ENCODE measurements at places on chromosomes 5 and 9.

- DNase-seq = no peak
Observed at GRCh38 chr9:129374651-129375050, 196.6 kb upstream of the IER5L start.

GRCh38 chr9:134165357-134166315 lies 1.3 kb upstream of the RNU6ATAC start:
- DNase-seq = peak; percentile 70

- DNase-seq = no peak
Observed at GRCh38 chr9:88746029-88746742, 211.2 kb downstream of the NXNL2 start.

DNA sequence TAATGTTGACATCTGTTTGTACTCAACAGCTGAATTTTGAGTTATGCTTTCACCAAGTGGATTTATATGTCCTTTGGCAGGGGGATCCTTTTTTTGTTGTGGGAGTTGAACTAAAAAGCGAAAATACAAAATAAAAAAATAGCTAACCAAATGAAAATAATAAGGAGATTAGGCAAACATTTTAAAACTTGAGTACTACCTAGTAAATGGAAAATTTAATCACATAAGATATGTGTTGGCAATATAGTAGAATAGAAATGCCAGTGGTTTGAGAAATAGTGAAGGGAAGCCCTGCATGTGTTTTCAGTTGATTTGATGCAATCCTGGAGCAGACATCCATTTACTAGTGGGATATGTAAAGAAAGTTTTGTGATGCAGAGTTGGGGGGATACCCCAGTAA lies 98.0 kb downstream of the RASGRF2 start:
- DNase-seq = no peak

GRCh38 chr5:115949096-115949495 lies 13.2 kb upstream of the LVRN start:
- no peak for DNase-seq

DNA sequence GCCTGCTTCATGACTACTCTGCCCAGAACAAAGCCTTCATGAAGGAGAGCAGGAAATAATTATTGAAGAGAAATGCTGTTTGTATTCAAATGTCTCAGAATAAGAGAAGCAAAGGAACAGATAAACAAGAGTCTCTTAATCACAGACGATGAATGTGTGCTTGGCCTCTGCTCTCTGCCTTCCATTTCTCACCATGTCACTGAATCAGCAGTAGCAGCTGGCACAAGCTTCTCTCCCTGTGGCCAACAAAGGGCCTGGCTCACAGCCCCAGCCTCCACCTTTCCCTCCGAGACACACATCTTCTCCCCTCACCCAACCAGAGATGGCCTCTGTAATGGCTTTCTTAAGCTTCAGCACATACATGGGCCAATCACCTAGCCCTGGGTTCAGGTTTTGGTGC lies 128.1 kb upstream of the SLIT3 start:
- no peak for DNase-seq

DNA sequence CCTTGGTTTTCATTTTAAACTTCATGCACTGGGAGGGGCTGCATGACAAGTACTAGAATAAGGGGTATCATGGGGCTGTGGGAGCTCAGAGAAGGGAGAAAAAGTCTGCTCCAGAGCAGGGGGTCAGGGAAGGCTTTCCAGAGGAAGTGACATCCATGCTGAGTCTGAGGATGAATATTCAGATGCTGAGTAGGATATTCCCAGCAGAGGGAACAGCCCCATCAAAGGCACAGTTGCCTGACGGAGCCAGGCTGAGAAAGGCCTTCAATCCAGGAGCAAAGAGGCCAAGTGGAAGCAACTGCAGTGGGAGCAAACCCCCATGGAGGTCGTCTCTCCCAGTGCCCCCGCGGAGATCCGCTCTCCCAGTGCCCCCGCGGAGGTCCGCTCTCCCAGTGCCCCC lies 4.4 kb downstream of the PFN3 start:
- no peak for DNase-seq

DNA sequence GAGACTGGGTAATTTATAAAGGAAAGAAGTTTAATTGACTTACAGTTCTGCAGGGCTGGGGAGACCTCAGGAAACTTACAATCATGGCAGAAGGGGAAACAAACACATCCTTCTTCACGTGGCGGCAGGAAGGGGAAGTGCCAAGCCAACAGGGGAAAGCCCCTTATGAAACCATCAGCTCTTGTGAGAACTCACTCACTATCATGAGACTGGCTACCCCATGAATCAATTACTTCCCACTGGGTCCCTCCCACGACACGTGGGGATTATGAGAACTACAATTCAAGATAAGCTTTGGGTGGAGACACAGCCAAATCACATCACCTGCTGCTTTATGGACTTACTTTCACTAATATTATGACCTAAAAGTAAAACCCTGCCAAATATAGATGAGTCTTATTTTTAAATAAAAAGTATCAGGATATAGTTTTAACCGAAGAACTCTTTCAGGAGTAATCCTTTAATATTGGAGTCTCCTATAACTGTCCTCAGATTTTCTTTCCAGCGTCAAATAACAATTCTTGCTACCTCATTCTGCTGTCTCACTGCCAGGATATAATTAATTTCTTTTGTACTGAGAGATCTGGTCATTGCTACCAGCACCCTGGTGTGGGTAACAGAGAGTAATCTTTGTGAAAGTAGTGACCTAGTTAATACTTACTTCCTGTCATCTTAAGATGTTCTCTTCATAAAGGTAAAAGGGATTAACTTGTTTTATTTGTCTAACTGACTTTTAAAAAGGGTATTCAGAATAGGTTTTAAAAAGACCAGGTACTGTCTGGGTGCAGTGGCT lies 68.6 kb downstream of the NLN start:
- DNase-seq = peak; percentile 15

- no peak for DNase-seq
Observed at GRCh38 chr5:55278778-55279177, 28.7 kb downstream of the DHX29 start.

DNA sequence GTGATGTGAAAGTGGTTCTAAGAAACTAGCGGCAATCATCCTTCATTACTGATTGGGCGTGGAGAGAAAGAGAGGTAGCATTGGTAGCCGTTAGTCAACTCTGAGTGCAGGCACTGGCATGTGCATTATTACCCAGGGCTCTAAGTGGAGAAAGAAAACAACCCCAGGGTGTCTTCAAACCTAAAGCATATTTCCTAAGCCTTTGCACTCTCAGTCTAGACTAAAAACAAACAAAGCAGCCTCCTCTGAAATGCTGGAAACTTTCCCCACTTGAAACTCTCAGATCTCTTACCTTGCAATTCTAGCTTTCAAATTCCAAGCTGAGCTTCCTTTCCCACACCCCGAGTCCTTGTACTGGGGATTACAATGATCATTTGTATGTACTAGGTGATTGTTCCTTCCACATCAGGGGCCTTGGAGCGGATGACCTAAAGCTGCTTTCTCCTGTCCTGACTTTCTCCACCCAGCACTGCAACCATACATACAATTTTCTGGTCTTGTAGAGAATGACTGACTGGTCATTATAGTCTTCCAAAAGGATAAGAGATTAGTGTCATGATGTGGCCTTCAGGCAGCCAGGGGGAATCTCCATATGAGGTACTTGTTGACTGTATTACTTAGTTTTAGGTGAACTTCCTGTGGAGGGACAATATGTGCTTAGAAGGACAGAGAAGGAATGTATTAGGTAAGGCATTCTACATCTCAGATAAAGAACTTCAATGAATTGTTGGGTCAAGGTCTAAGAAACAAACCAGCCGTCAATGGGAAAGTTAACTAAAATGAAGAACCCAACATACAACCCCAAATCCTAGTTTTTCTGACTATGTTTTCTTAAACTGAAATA lies 98.3 kb upstream of the CDKN2B start:
- DNase-seq = no peak

- DNase-seq = no peak
Observed at GRCh38 chr5:332843-333242, 11.3 kb downstream of the AHRR start.

- DNase-seq = no peak
Observed at GRCh38 chr5:156914371-156914737, 48.7 kb downstream of the TIMD4 start.

GRCh38 chr9:37913480-37914153 lies 9.7 kb upstream of the SLC25A51 start:
- peak; percentile 76 for DNase-seq

- DNase-seq = no peak
Observed at GRCh38 chr9:83030391-83031107, 32.4 kb downstream of the RASEF start.

- no peak for DNase-seq
Observed at GRCh38 chr5:669842-670395, 23.2 kb downstream of the TPPP start.

- peak; percentile 36 for DNase-seq
Observed at GRCh38 chr9:137031904-137032640, at the start of gene FUT7. Gene FUT7 (minus strand): TSS chr9:137032088. CDS start chr9:137031991, 97 bp downstream.

- no peak for DNase-seq
Observed at GRCh38 chr9:129554649-129555048, 66.3 kb downstream of the C9orf50 start.

DNA sequence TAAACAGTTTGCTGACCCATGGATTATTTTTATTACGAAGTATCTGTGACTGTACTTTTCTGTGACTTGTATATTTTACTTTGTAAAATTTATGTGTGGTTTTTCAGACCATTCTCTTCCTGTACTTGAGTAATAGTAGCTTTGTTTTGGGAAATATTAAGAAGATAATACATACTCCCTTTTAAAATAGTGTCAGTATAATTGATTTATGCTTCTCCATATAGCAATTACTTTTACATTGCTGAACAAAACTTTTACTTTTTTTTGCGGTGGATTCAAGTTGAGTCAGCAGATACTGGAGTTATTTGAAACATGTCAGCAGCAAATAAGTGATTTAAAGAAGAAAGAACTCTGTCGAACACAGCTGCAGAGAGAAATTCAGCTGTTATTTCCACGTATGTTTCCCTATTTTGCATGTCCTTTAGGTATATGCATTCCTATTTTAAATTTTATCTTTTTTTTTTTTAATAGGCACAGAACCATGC lies 28.4 kb downstream of the TENT2 start:
- no peak for DNase-seq

DNA sequence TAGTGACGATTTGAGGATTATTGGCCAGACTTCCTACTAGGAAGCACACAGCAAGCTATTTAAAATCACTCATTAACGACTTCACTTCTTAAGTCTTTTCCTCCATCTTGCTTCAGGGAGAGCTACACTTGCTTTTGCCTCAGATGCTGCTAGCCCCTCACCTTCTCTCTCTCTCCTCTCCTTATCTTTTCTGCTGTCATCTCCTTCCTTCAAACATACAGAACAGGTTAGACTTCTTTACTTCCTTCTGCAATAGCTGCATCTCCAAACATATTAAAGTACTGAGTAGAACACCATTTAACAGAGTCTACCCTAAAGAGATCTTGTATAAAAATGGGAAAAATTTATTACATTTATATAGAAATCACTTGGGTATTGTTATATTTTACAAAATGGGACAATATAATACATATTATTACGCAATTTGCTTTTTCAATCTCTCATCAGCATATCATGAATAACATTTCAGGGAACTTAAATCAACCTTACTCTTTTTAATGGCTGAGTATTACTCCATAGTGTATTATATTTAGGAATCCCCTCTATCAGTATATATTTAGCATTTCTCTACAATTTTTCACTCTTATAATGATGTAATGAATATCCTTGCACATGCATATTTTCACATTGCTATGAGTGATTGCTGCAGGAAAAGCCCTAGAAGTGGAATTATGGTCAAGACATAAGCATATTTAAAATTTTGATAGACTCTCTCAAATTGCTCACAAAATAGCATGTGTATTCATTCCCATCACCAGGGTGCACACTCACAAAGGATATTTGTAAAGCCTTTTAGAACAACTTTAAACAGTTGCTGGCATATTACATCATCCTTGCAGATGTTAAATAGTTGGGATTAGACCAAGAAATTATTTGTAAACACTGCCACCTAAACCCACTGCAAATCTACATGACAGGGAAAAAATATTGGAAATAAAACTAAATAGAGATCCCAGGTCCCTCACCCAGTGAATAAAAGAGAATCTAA lies 164.5 kb upstream of the NFIB start:
- DNase-seq = no peak

DNA sequence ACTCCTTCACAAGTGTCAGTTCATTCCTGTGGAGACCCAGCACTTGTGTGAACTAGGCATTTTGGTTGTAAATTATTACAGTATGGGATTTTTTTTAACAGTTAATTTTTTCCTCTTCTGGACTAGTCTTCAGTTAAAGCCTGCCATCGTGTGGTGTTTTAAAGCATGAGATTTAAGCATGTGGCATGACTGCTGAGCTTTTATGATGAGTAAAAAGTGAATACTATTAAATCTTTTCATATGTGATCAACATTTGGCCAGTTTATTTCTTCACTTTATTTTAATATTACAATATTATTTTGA lies 25.0 kb downstream of the LMNB1 start:
- DNase-seq = no peak

DNA sequence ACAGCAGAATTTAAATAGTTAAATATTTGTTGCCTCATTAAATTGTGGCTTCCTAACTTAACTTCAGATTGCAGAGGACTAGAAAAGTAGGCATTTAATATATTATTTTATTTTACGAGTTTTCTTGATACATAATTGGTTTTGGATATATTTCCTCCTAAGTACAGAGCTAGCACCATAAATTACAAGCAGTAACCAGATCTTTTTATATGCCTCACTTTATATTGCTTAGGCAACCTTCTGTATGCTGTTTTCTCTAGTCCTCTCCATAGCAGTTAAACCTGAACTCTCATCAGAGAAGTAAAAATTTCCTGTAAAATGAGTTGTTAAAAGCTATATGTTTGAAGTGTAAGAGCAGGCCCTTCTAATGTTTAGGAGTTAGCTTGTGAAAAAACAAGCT lies 144.2 kb downstream of the ZCCHC7 start:
- no peak for DNase-seq

GRCh38 chr5:94130077-94130476 lies 388.7 kb upstream of the POU5F2 start:
- no peak for DNase-seq

- no peak for DNase-seq
Observed at GRCh38 chr9:2060424-2060823, 45.3 kb downstream of the SMARCA2 start.

- no peak for DNase-seq
Observed at GRCh38 chr5:83683836-83684235, 36.8 kb downstream of the HAPLN1 start.

DNA sequence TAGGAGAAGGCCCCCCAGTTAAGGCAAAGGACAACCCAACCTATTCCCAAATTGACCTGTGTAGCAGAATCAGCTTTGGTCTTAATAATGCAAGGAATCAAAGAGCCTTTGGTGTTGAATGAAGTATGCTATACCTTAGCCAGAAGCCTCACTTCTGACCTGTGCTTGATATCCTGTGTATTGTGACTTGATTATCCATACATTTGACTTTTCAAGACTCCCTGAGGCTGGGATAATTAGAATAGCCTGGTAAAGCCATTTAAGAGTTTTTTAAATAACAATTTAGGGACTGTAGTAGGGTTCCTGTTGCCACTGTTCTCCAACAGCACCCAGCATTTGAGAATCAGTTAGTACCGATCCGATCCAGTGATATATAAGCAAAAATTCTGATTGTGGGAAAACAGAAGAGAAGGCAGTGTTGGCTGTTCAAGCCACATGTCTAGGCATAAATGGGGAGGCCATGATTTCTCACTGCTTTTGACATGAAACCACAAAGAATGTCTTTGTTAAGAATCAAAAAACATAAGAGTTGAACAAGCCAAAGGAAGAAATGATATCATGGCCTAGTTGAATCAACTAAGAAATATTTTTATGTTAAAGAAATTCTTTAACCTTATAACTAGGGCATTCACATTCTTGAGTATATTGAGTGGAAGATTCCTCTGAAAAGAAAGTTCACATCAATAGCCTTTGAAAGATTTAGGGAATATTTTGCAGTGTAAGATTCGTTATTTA lies 98.9 kb downstream of the F2RL2 start:
- no peak for DNase-seq

- DNase-seq = no peak
Observed at GRCh38 chr5:178529080-178529479, 61.1 kb downstream of the COL23A1 start.
